Activated B cell treated with CpG ODN at 0.5 μM for 24 hours (primary cell): ENCODE measurements at places on chromosomes 16 and 17. TPM values are rescaled to one million over a fixed set of nuclear protein-coding genes. Genes with fewer than 3 reads are reported as not detected.

DNA sequence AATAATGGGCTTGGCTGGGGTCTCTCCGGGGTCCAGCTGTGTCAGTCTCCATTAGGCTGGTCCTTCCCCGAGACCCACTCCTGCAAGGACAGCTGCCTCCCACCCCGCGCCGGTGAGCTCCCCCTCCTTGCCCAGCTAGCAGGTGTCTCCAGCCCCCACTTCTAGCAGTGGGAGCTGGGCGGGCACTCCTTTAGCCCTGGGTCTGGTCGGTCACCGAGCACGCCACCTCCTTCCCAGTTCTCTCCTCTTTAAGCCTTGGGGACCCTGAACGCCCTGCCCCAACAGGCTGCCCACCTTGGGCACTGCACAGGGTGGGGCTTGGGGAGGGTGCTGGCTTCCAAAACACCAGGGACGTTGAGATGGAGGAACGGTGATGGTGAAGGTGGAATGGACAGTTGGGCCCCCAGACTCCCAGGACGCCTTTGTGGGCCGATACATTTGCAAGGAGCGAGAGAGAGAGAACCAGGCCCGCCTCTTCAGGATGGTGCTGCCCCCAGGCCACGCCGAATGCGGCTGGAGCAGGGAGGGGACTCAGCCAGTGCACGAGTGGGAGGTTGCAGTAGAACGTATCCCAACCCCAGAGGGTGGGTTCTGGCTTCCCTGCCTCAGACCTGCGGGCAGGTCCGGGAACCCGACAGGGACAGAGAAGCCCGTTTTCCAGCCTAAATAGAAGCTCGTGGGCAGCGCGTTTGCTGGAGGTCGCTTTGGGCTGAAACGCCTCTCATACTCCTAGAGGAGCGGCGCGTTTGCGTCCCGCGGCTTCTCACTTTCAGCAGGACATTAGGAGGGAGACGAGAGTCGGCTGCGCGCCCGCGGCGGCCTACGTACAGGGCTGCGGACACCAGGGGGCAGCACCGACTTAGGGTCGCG, 10.7 kb downstream of the TBX2 start:
- H3K27ac ChIP-seq, result peak overlapping the region; percentile 30
- no peaks in the 10 kb centered on the region for H3K36me3 ChIP-seq
- peaks cover 39% of the 10 kb centered on the region for H3K27me3 ChIP-seq
- DNase-seq, result peak; percentile 65

The MPV17L gene
- total RNA-seq, result 0.17 and 0.55 TPM in 2 replicates

DNA sequence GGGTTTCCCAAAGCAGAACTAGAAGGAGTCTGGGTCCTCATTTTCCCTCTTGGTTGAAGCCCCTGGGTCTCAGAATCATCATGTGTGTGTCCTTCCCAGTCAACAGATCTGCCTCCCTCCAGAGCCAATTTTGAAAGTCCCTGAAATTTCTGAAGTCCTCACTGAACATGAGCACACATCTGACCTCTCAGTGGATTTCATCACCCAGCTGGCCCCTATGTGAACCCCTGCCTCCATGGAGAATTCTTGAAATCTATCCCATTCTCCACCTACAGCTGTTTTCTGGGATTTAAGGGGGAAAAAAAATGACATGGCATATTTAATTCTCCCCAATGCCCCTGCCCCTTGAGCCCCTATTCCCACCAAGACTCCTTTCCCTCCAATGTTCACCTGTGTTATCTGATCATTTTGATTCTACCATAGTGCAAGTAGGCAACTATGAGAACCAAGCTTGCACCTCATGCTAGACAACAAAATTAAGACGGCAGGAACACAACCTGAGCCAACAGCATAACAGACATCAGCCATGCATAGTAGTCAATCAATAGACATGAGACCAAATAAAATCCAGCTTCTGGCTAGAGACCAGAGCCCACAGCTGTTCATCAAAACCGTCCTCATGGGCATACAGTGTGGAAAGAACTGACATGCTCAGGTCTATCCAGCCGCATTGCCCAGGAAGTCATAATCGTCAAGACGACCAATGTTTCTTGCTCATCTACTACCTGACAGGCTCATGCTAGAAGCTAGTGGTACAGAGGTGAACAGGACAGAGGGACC, 14.9 kb downstream of the SOX9 start:
- no peak for DNase-seq
- H3K27ac ChIP-seq, result no peak overlapping the region
- no peak overlapping the region for H3K4me3 ChIP-seq

- DNase-seq, result no peak
- H3K27ac ChIP-seq, result peak overlapping the region; percentile 97
- H3K4me1 ChIP-seq, result peaks cover 60% of the 10 kb centered on the region
- H3K36me3 ChIP-seq, result peaks cover 53% of the 10 kb centered on the region
These were observed 54.5 kb downstream of the TUBD1 start for GRCh38 chr17:59838052-59838916.

GRCh38 chr17:50332196-50332595, 13.7 kb upstream of the XYLT2 start:
- H3K4me1 ChIP-seq, result peaks cover 1% of the 10 kb centered on the region
- peaks cover 14% of the 10 kb centered on the region for H3K27me3 ChIP-seq
- no peak overlapping the region for H3K27ac ChIP-seq
- no peak for DNase-seq
- H3K4me3 ChIP-seq, result no peak overlapping the region

DNA sequence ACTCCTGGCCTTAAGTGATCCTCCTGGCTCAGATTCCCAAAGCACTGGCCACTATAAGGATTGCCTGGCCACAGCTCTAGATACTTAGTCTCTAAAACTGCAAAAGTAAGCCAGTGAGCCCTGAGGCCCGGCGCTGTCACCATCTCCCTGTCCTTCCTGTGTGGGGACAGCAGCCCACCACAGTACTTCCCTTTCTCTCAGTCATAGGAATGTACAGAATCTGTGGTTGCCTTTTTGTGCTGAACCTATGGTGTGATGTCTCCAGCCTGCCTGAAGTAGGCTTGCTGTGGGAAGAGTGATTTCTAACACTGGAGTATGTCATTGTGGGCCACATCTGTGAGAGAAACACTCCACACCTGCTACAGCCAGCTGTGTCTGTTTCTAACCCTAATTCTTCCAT, 24.7 kb downstream of the NTAN1 start:
- H3K4me3 ChIP-seq, result no peak overlapping the region
- no peak for DNase-seq
- H3K36me3 ChIP-seq, result peaks cover 85% of the 10 kb centered on the region
- no peaks in the 10 kb centered on the region for H3K27me3 ChIP-seq
- no peak overlapping the region for H3K27ac ChIP-seq
- H3K4me1 ChIP-seq, result no peaks in the 10 kb centered on the region

- H3K27me3 ChIP-seq, result no peaks in the 10 kb centered on the region
- H3K36me3 ChIP-seq, result no peaks in the 10 kb centered on the region
- no peak overlapping the region for H3K27ac ChIP-seq
- H3K4me1 ChIP-seq, result no peaks in the 10 kb centered on the region
These were observed 326.7 kb upstream of the CDH5 start for GRCh38 chr16:66039793-66040192.

DNA sequence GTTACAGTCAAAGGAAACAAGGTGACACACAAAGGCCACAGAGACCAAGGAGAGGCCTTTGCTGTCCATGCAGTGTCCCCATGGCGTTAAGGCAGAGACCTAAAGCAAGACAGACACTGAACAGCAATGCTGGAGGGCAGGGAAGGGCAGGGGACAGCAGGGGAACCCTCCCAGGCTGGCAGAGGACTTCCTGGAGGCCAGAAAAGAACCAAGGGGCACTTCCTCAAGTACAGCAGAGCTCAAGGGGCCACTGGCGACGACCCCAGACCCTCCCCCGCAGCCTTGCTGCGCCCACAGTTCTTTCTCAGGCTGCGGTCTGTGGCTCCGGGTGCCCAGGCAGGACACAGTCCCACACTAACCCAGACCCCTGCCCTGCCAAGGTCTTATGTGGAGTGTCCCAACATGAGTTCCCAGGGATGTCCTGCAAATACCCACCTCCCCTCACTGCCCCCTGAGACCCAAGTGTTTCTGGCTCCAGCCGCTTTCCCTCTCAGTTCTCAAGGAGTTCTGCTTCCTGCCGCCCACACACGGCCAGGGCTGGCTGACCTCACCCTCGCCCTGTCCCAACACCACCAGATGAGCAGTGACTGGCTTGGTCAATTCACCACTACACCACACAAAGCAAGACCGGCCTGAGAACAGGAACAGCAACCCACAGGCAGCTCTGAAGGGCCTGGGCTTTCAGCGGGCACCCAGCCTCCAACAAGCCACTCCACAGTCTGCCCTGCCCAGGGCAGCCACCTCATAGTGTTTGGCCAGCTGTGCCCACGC, 4.2 kb downstream of the CLCN7 start:
- H3K36me3 ChIP-seq, result peaks cover 26% of the 10 kb centered on the region
- H3K27ac ChIP-seq, result peak overlapping the region; percentile 91
- DNase-seq, result no peak
- H3K27me3 ChIP-seq, result no peaks in the 10 kb centered on the region
- H3K4me1 ChIP-seq, result peaks cover 61% of the 10 kb centered on the region

GRCh38 chr17:29836643-29837042, 93.4 kb downstream of the SSH2 start:
- peaks cover 3% of the 10 kb centered on the region for H3K36me3 ChIP-seq
- H3K27ac ChIP-seq, result no peak overlapping the region
- no peaks in the 10 kb centered on the region for H3K27me3 ChIP-seq
- H3K4me3 ChIP-seq, result no peak overlapping the region
- peaks cover 6% of the 10 kb centered on the region for H3K4me1 ChIP-seq
- DNase-seq, result no peak

The CRYM gene
- 4.2 and 4.5 TPM in 2 replicates for total RNA-seq

DNA sequence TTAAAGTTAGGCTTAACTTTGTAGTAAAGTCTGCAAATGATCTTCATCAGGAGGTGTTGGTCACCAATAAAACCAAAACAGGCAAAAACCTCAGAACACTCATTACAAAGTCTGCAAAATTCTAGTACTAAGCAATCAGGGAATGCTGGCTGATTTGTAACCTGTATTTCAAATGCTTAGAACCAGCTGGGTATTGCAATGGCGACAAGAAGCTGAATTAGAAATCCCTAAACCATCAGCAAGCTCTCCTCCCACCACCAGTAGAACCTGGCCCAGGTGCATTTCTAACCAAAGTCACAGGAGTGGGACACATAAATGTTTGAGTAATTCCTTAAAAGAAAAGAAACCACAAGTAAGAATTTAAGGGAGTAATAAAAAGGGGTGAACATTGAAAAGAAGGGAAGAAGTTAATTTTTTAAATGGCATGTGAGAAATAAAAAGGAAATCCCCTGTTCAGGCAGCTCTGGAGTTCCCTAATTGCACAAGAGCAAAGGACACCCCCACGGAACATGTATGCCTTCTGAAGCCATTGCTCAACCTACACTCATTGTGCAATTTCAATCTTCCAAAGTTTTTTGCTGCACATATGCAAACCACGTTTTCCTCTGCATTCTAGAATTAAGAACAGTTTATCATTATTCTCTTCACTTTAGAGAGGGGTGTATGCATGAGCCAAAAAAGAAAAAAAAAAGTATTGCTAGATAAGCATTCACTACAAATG, 102.9 kb downstream of the HIC1 start:
- H3K27ac ChIP-seq, result no peak overlapping the region
- H3K27me3 ChIP-seq, result no peaks in the 10 kb centered on the region
- H3K4me1 ChIP-seq, result peaks cover 10% of the 10 kb centered on the region

The BCAR1 gene
- not detected in 2 replicates for total RNA-seq

- H3K27ac ChIP-seq, result no peak overlapping the region
- H3K27me3 ChIP-seq, result peaks cover 2% of the 10 kb centered on the region
- no peaks in the 10 kb centered on the region for H3K4me1 ChIP-seq
- DNase-seq, result no peak
These were observed 138.3 kb upstream of the HSBP1 start for GRCh38 chr16:83669456-83669855.

The ABCA6 gene
- 3.3 and 4.4 TPM in 2 replicates for total RNA-seq

GRCh38 chr17:28570716-28571360, 486 bp downstream of the PIGS start:
- peak overlapping the region; percentile 95 for H3K4me3 ChIP-seq
- H3K27me3 ChIP-seq, result no peaks in the 10 kb centered on the region
- H3K27ac ChIP-seq, result peak overlapping the region; percentile 87
- peaks cover 29% of the 10 kb centered on the region for H3K36me3 ChIP-seq
- peak; percentile 40 for DNase-seq

The ANKFN1 gene
- not detected in 2 replicates for total RNA-seq

DNA sequence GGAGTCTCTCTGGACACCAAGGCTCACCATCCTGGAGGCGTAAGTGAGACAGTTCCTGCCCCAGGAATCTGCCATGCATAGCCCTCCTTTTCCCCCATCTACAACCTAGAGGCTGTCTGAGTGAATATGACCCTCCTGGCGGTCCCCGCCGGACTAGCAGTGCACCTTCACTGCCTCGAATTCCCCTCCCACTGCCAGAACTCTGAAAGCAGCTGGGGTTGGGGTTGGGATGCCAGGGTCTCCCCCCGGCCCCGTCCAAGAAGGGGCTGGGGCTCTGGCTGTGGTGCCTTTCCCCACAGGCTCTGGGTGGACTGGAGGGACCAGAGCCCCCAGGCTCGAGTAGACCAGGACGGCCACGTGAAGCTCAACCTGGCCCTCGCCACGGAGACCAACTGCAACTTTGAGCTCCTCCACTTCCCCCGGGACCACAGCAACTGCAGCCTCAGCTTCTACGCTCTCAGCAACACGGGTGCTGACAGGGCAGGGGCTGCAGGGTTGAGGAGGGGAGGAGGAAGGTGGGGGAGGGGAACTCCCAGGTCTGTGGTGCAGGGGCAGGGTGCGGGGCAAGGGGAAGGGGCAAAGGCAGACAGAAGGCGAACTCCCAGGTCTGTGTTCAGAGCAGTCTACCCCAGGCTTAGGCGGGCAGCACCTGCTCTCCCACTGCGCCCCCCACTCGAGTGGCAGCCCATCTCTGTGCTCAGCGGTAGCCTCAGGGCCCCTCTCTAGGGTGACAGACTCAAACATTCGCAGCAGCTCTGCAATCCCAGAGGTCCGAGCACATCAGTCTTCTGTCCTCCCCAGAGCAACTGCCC, 1.2 kb downstream of the ZACN start:
- no peak overlapping the region for H3K27ac ChIP-seq
- H3K36me3 ChIP-seq, result peaks cover 28% of the 10 kb centered on the region
- H3K4me1 ChIP-seq, result peaks cover 35% of the 10 kb centered on the region
- no peak overlapping the region for H3K4me3 ChIP-seq
- peaks cover 26% of the 10 kb centered on the region for H3K27me3 ChIP-seq

- peaks cover 10% of the 10 kb centered on the region for H3K36me3 ChIP-seq
- no peaks in the 10 kb centered on the region for H3K27me3 ChIP-seq
- H3K27ac ChIP-seq, result peak overlapping the region; percentile 83
- peak; percentile 57 for DNase-seq
- H3K4me3 ChIP-seq, result peak overlapping the region; percentile 89
These were observed 1.5 kb downstream of the PHLPP2 start for GRCh38 chr16:71722801-71723536.

GRCh38 chr17:9324864-9325263, 250.8 kb downstream of the STX8 start:
- no peak overlapping the region for H3K4me3 ChIP-seq
- H3K27me3 ChIP-seq, result no peaks in the 10 kb centered on the region
- no peaks in the 10 kb centered on the region for H3K4me1 ChIP-seq
- DNase-seq, result no peak

GRCh38 chr17:27764589-27764988, 35.7 kb downstream of the NOS2 start:
- no peak overlapping the region for H3K4me3 ChIP-seq
- no peak overlapping the region for H3K27ac ChIP-seq
- no peaks in the 10 kb centered on the region for H3K4me1 ChIP-seq
- no peak for DNase-seq
- H3K36me3 ChIP-seq, result no peaks in the 10 kb centered on the region

The ABCA3 gene
- total RNA-seq, result 2.4 and 3.1 TPM in 2 replicates
